Activated naive CD4-positive, alpha-beta T cell (primary cell): ENCODE measurements at places on chromosomes 13 and 19.

DNA sequence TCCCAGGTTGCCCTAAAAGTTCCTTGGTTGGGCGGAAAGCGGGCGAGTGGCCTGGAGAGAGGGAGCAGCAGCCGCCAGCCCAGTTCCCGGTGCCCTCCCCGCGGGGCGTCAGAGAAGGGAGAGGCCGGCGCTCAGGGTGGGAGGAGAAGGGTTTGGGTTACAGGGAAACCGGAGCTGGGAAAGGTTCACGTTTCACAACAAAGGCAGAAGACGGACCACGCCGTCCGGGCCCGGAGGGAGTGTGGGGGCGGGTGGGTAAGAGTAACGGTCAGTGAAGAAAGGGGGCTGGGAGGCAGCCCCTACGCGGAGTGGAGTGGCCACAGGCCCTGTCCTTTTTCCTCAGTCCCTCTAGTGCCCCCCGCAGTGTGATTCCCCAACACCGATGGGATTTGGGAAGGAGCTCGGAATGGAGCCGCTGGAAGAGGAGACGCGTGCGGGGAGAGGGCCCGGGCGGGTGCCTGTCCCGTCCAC lies 1.6 kb downstream of the SIX5 start:
- DNase-seq = no peak

DNA sequence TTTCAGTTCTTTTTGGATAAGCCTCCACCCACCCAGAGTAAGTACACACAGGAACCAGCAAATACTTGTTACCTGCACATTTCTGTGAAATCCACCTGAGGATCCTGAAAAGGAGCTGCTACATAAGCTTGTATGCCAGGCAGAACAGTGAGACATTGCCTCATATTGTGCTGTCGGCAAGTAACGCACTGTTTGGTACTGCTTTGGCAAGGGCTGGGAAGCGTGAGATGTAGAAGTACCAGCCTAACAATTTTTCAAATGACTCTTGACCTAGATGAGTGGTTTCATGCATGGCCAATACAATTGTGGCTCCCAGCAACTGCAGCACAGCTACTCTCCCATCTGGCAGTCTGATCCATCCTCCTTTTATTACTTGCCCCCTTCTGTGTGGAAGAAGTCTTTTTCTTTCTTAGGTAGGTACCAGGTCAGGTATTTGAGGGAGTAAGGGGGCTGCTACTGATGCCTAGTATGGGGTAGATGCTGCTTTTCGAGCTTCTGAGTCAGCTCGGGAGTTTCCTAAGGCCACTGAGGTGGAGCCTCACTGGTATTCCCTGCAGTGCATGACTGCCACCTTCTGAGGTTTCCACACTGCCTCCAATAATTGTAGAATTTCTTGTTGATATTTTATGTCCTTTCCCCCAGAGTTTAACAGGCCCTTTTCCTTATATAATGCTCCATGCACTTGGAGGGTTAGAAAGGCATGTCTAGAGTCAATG lies 52.2 kb downstream of the ZNF737 start:
- DNase-seq = no peak

DNA sequence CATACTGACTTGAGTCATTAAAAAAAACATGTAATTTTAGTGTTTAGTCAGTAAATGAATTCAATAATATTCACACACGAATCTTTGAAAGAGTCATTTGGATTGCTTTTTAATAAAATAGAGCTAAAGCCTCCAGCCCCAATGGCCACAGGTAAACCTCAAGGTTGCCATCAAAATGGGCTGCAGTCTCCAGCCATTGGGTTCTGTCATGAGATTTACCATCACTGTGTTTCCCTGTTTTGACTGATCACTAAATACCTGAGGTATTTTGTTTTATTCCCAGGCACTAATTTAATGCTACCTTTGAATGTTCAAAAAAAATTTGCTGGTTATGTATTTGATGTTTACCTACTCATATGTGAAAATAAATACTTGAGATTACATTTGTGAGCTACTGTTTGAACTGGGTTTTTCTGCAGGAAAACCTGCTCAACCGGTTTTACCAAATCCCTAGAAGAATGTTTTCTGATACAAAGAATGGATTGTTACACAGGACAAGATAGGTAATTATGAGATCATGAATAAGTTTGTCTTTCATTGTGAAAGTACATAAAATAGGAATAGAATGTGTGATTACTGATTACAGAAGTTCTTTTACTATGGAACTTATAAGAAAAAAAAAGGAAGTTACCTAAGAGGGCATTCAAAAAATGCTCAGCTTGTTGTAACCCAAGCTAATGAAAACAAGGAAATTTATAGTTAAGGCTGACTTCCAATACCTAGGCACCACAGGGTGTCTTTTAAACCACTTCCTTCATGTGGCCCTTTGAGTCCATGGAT lies 391.3 kb downstream of the EFNB2 start:
- no peak for DNase-seq

- no peak for DNase-seq
Observed at GRCh38 chr13:49604570-49604969, 19.2 kb upstream of the RCBTB1 start.

DNA sequence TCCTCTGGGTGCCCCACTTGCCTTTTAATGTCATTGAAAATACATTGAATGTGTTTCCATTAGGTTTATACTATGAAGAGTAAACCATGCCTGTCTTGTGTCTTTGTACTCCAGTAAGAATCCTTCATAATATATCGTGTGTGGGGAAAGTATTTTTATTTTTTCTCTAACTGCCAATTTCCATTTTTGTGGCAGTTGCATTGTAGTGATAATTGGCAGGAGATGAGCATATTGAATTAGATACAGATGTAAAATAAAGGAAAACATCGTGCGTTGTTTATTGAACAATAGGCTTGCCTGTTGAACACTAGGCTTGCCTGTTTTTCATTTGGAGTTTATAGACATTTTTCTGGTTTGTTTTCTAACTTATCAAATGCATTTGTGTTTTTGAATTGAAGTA lies 218.8 kb downstream of the NBEA start:
- no peak for DNase-seq

- no peak for DNase-seq
Observed at GRCh38 chr19:5953680-5954213, 24.2 kb downstream of the RANBP3 start.

DNA sequence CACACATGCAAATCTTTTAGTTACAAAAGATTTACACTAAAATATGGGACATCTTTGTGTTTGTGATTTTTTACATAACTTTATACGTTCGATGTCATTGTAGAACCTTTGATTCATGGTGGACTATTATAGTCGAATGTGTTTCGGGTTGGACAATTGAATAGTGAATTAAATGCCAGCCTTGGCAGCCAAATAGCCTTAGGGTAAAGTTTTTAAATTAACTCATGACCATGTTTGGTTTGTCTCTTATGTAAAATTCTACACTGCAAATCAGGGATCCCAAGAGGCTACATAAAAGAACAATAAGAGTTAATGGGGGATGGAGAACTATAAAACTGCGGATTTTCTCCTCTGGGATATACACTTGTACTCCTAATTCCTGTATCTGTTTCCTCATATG lies 1735.6 kb upstream of the SPRY2 start:
- DNase-seq = no peak

DNA sequence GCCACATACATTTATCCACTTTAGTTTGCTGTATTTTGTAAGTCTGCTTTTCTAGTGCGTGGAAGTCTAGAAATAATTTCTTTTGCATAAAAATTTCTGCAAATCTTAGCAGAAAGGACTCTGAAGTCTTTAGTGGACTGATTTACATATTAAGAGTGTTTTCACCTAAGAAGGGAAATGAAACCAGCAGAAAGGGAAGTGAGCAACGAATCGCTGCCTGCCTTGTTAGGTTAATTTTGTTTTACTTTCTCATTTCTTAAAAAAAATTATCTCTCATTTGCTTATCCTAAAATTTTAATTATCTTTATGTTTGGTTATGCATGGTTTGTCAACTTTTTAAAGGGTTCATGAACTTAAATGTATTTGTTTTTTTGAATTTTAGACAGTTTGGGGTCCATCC lies 767 bp upstream of the GPR18 start:
- DNase-seq = no peak

DNA sequence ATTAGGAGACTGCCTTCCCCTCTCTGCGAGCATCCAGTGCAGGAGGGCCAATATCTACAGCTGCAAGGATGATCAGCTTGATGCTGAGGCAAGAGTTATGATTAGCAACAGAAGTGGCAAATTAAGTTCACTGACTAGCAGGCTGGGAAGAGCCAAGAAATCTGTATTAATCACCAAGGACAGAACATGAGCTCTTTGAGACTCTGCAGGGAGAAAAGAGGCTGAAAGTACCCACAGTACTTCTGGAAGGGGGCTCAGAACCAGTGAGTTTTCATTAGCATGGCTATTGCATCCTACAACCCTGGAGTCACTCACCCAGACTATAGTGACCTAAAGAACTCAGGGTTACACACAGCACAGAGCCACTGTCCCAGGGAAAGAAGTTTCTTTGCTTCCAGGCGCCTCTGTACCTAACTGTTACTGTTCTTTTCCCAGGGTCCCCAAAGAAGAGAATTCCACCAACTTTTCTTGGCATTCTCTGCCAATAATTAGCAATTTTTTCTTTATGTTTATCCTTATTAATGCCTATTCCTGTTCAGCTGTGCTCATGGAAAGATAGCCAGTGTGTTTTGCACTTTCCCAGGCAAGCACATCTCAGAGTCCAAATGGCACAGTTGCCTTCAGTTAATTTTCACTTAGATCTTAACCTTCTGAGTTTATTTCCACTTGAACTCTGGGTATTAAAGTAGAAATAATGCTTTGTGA lies 25.8 kb upstream of the MEDAG start:
- no peak for DNase-seq

DNA sequence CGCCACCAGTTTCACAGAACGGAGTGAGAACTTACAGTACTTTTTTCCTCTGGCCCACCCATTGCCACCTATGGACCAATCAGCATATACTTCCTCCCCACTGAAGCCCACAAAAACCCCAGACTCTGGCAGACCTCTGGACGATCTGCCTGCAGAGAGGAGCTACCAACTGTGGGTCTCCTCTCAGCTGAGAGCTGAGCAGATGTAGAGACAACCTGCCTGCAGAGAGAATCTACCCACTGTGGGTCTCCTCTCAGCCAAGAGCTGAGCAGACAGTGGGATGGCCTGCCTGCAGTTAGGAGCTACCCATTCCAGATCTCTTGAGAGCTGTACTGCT lies 69.7 kb downstream of the PIBF1 start:
- DNase-seq = no peak

DNA sequence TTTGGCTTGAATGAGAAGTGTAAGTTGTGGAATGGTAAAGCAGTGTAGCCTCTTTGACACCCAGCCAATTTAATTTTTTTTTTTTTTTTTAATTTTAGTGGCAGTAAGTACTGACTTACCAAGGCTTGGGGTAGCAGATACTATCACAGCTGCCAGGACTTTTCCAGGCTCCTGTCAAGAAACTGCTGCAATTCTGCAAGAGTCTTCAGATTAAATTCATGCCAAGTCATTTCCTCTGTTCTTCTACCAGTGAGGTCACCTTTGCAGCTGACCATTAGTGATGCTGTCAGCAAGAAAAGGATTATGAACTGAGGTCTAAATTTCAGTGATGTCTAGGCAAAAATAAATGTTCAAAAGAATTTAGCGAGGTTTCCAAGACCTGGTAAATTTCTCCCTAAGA lies 91.2 kb downstream of the GGACT start:
- no peak for DNase-seq

DNA sequence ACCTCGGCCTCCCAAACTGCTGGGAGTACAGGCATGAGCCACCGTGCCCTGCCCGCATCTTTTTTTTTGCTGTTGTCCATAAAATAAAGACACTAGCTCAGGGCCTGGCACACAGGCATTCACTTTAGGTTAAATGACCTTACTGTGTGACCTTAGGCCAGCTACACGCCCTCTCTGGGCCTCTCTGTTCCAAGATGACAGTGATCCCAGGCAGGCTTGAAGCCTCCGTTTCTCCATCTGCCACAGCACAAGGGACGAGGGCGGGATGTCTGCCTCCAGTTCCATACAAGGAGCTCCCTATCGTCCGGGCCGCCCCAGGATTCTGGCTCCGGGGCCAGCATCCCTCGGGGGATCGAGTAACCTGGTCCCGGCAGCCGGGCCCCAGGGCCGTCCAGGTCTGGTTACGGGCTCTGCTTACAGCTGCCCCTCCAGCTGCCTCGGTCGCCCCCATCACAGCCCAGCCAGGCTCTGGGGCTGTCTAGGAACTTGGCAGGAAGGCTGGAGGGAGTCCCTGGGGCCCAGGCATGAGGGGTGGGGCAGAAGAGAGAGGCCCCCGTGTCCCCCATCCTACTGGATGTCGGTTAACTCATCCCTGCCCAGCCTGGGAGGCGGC lies 11.9 kb upstream of the SEMA6B start:
- no peak for DNase-seq

DNA sequence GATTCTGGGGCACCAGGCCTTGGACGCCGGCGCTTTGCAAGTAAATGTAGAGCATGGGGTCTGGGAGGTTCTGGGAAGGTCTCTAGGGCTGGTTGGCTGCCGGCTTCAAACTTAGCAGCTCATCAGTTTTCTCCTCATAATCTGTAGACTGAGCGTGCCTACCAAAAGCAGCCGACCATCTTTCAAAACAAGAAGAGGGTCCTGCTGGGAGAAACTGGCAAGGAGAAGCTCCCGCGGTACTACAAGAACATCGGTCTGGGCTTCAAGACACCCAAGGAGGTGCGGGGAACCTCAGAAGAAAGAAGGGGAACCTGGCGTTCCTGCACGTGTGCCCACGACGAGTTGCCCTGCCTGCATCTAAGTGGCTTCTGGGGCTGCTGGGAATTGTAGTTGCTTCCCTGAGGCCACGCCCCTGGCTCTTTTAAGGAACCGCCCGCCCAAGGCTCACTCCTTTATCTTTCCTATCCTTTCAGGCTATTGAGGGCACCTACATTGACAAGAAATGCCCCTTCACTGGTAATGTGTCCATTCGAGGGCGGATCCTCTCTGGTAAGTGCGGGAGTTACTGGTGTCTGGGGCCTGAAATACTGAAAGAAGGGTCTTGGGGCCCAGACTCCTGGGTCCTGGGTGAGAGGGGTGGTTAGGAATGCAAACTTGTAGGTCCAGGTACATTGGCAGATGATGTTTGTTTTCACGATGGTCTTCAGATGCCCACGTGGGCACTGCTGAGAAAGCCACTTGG lies 984 bp downstream of the RPS11 start:
- DNase-seq = peak; percentile 44
